ENCODE measurements at places on chromosomes 5 and 9.

DNA sequence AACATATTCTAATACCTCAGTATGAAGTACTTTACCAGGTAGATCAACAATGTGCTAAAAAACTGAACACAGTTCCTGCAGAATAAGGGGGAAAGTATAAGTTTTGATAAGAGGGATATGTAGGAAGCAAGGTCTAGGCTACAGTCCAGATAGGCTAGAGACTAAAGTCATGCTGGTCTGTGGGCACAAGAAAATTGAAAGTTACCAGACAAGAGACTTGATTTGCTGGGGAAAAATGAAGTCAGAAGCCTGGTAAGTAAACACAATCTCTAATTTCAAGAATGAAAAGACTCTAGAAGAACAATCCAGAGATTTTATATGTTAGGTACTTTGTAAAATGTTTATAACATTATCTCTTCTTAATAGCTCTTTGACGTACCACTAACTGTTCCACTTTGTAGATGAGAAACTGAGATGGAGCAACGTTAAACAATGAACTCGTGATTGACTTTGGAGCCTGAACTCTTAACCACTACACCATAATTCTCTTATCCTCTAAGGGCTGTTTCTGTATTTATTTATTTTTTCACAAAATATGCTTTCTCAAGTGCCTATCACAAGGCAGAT lies 19.5 kb downstream of the ADAMTS6 start:
- H3K4me1 ChIP-seq, result peaks cover 2% of the 10 kb centered on the region
- peaks cover 12% of the 10 kb centered on the region for H3K36me3 ChIP-seq
- no peaks in the 10 kb centered on the region for H3K27me3 ChIP-seq
- no peak overlapping the region for H3K4me3 ChIP-seq

DNA sequence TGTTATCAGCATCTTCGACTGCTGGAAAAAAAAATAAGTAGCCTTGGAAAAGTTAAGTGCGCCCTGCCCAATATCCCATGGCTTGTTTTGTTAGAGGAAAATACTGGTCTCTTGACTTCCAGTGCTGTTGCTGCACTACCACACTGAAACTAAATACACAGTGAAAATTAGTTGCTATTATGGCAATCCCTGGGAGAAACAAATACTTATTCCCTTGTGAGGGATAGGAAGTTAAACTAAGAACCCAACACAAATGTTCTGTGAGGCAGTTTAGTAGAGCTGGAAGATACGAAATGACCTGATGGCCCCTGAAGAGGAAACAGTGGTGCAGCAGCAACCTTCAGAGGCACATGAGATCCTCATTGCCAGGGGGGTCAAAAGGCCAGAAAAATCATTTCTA lies 164.0 kb downstream of the ARL15 start:
- peaks cover 13% of the 10 kb centered on the region for H3K4me1 ChIP-seq
- no peak overlapping the region for H3K27ac ChIP-seq
- H3K4me3 ChIP-seq, result no peak overlapping the region
- DNase-seq, result no peak
- H3K36me3 ChIP-seq, result peaks cover 8% of the 10 kb centered on the region
- no peaks in the 10 kb centered on the region for H3K27me3 ChIP-seq

DNA sequence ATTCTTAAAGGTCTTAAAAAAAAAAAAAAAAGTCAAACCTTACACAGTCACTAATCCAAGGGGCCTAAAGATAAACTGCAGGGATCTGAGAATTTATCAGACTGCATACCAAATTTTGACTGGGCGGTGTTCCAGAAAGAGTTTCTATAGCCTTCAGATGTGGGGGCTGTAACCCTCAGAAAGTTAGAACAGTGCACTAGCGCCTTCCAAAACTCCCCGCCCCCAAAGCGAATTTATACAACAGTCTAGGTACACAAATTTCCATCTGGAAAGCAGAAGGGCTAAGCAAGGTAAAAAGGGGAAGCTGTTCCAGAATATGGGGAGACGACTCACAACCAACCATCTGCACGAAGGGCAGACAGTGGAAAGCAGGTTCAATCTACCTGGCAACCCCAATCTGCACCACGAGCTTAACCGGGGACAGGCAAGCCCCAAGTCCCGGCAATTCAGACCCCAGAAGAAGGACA lies 813 bp downstream of the ERMP1 start:
- DNase-seq, result no peak
- H3K27ac ChIP-seq, result peak overlapping the region; percentile 93
- peaks cover 20% of the 10 kb centered on the region for H3K27me3 ChIP-seq
- H3K36me3 ChIP-seq, result peaks cover 6% of the 10 kb centered on the region

DNA sequence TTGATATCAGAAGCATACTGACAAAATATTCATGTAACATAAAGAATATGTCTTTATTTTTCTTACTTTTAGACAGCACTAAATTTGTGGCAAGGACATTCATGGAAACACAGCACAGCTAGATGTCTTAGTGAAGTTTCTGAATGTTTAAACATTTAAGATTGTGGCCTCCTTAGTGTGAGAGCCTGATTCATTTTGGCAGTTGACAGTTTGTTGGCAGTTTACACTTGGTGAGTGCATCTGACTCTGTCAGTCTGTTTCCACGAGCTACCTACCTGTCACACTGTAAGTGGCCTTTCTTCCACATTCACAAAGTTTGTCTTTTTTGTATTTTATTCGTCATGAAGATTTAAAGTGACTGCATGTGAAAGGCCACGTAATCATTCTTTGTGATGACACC lies 436.8 kb downstream of the TUSC1 start:
- no peak overlapping the region for H3K4me3 ChIP-seq
- no peaks in the 10 kb centered on the region for H3K27me3 ChIP-seq
- no peak overlapping the region for H3K27ac ChIP-seq

DNA sequence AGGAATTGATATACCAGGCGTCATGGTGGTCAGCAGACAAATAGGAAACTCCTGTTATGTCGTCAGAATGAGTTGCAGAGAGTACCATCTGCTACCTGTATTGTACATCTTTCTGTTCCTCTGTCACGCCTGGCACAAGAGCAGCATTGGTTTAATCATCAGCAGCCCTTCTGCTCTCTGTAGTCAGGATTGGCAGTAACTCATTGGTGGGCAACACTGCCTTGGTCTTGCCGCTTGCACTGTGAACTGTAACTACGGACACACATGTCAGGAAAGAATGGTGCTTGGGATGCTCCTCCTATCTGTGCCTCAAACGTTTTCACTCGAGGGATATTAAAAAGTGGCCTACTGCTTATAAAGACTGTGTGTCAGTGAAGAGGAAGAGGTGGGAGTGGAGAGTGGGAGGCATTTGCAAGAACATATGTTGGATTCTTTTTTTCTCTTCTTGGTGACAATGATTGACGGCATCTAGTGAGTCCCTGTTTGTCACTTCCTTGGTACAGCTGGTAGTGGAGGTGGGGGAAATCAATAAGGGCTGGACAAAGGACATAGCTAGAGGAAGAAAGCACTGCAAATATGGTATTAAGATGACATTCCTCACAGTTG lies 76.6 kb downstream of the F2RL2 start:
- no peak for DNase-seq
- H3K4me3 ChIP-seq, result no peak overlapping the region
- peaks cover 46% of the 10 kb centered on the region for H3K4me1 ChIP-seq
- no peak overlapping the region for H3K27ac ChIP-seq

- no peak overlapping the region for H3K4me3 ChIP-seq
- DNase-seq, result no peak
- H3K36me3 ChIP-seq, result peaks cover 37% of the 10 kb centered on the region
- no peaks in the 10 kb centered on the region for H3K4me1 ChIP-seq
Measured at GRCh38 chr5:32360906-32361305, 48.2 kb upstream of the MTMR12 start.

GRCh38 chr5:82918311-82919031 lies 158.7 kb downstream of the TMEM167A start:
- H3K36me3 ChIP-seq, result peaks cover 12% of the 10 kb centered on the region
- H3K4me3 ChIP-seq, result no peak overlapping the region
- H3K27me3 ChIP-seq, result peaks cover 7% of the 10 kb centered on the region

DNA sequence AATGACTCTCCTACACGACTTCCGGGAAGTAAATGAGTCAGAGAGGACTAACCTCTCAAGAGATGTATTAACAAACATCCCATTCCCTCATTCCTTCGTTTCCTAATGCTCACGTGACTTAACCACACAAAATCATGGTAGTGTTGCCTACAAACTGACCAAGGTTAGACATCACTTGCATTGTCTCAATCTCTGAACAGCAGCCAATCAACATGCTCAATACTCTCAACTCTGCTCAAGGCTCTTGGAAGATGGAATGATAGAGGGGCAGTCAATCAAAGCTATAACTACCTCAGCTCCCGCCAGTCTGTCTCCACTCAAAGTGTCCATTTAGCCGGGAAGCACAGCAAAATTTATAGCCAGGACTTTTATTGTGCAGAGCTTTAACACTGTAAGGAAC lies 143.8 kb upstream of the PIK3R1 start:
- peaks cover 7% of the 10 kb centered on the region for H3K4me1 ChIP-seq
- no peak overlapping the region for H3K27ac ChIP-seq
- no peak for DNase-seq
- no peaks in the 10 kb centered on the region for H3K27me3 ChIP-seq

GRCh38 chr5:2113348-2114131 lies 230.8 kb upstream of the IRX4 start:
- H3K27ac ChIP-seq, result no peak overlapping the region
- no peaks in the 10 kb centered on the region for H3K36me3 ChIP-seq
- peaks cover 4% of the 10 kb centered on the region for H3K4me1 ChIP-seq
- no peak overlapping the region for H3K4me3 ChIP-seq

GRCh38 chr9:108182950-108183381 lies 672.8 kb downstream of the ACTL7B start:
- H3K27me3 ChIP-seq, result peaks cover 11% of the 10 kb centered on the region
- no peaks in the 10 kb centered on the region for H3K36me3 ChIP-seq
- no peaks in the 10 kb centered on the region for H3K4me1 ChIP-seq
- no peak overlapping the region for H3K27ac ChIP-seq
- DNase-seq, result no peak

- H3K27ac ChIP-seq, result no peak overlapping the region
- no peak overlapping the region for H3K4me3 ChIP-seq
- no peaks in the 10 kb centered on the region for H3K27me3 ChIP-seq
- no peak for DNase-seq
Measured at GRCh38 chr5:14526493-14526892, 55.1 kb upstream of the OTULINL start.

DNA sequence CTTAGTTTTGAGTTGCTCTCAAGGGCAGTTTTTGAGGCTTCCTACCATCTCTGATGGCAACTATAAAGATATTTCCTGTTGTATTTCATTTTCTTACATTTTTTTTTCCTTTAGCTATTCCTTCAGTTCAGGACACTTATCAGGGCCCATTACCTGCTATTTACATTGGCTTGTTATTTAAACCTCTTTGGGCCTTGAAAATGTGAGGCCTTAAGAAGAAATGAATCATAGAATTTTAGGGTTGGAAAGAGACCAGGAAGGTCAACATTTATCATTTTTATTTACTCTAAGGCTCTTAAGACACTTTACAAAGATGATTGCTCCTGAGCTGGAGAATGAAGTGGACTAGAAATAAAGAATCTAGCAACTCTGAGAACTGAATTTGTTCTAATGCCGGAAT lies 335.2 kb downstream of the DTWD2 start:
- DNase-seq, result no peak
- no peak overlapping the region for H3K4me3 ChIP-seq
- H3K27ac ChIP-seq, result no peak overlapping the region
- no peaks in the 10 kb centered on the region for H3K27me3 ChIP-seq

- H3K4me1 ChIP-seq, result no peaks in the 10 kb centered on the region
- H3K4me3 ChIP-seq, result no peak overlapping the region
- H3K27ac ChIP-seq, result no peak overlapping the region
- no peaks in the 10 kb centered on the region for H3K27me3 ChIP-seq
- DNase-seq, result no peak
- no peaks in the 10 kb centered on the region for H3K36me3 ChIP-seq
Measured at GRCh38 chr5:165894916-165895315, 2389.5 kb downstream of the MAT2B start.

- peaks cover 14% of the 10 kb centered on the region for H3K4me1 ChIP-seq
- no peaks in the 10 kb centered on the region for H3K36me3 ChIP-seq
- no peak for DNase-seq
Measured at GRCh38 chr5:151225475-151225874, 1.6 kb upstream of the CCDC69 start.

- DNase-seq, result no peak
- no peak overlapping the region for H3K4me3 ChIP-seq
- H3K27ac ChIP-seq, result no peak overlapping the region
- H3K27me3 ChIP-seq, result no peaks in the 10 kb centered on the region
- H3K4me1 ChIP-seq, result no peaks in the 10 kb centered on the region
Measured at GRCh38 chr5:93654676-93655075, 71.7 kb downstream of the NR2F1 start.

GRCh38 chr5:179261301-179262125 lies 83.7 kb downstream of the ADAMTS2 start:
- no peak overlapping the region for H3K27ac ChIP-seq
- H3K4me1 ChIP-seq, result peaks cover 13% of the 10 kb centered on the region
- no peak overlapping the region for H3K4me3 ChIP-seq
- no peaks in the 10 kb centered on the region for H3K36me3 ChIP-seq

- H3K4me1 ChIP-seq, result peaks cover 9% of the 10 kb centered on the region
- H3K4me3 ChIP-seq, result no peak overlapping the region
- DNase-seq, result no peak
- H3K36me3 ChIP-seq, result no peaks in the 10 kb centered on the region
- H3K27ac ChIP-seq, result no peak overlapping the region
- H3K27me3 ChIP-seq, result no peaks in the 10 kb centered on the region
Measured at GRCh38 chr9:69975681-69976080, 68.0 kb upstream of the MAMDC2 start.

DNA sequence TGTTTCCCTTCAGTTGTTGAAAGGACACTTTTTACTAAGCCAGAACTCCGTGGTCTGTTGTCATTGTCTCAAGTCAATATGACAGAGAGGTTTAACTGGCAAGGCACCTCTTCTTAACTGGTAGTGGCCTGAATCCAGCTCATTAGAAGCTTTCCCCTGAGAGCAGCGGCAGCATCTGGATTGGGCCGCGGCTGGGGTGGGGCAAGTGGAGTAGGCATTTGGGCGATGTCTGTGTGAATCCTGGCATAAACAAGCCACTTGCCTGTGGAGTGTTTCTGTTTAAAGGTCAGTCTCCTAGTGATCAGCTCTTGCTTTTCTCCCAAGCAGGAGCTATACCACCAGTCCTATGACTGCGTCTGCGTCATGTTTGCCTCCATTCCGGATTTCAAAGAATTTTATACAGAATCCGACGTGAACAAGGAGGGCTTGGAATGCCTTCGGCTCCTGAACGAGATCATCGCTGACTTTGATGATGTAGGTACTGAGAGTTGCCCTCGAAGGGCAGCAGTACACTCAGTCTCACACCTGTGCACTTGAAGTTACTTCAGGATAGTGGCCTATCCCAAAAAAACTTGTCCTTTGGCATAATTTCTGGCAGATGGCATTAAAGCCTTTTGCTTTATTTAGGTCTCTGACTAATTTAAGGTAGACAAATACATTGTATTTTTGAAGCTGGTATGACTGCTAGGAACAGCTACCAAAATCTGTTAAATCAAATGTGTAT lies 48.9 kb downstream of the CFAP90 start:
- no peaks in the 10 kb centered on the region for H3K4me1 ChIP-seq
- no peak overlapping the region for H3K27ac ChIP-seq
- no peaks in the 10 kb centered on the region for H3K36me3 ChIP-seq
- peaks cover 3% of the 10 kb centered on the region for H3K27me3 ChIP-seq

DNA sequence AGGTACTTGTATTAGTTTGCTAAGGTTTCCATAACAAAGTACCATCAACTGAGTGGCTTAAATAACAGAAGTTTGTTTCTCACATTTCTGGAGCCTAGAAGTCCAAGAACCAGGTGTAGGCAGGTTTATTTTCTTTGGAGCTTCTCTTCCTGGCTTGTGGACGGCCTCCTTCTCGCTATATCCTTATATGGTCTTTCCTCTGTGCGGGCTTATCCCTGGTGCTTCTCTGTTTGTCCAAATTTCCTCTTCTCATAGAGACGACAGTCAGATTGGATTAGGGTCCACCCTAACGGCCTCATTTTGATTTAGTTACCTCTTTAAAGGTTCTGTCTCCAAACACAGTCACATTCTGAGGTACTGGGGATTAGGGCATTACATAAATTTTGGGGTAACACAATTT lies 88.3 kb downstream of the RMI1 start:
- no peaks in the 10 kb centered on the region for H3K4me1 ChIP-seq
- no peak for DNase-seq
- no peaks in the 10 kb centered on the region for H3K36me3 ChIP-seq
- H3K27me3 ChIP-seq, result no peaks in the 10 kb centered on the region
- no peak overlapping the region for H3K27ac ChIP-seq

Measured in mesothelial cell of epicardium (in vitro differentiated cells).